ENCODE measurements at places on chromosomes 3 and 15.

DNA sequence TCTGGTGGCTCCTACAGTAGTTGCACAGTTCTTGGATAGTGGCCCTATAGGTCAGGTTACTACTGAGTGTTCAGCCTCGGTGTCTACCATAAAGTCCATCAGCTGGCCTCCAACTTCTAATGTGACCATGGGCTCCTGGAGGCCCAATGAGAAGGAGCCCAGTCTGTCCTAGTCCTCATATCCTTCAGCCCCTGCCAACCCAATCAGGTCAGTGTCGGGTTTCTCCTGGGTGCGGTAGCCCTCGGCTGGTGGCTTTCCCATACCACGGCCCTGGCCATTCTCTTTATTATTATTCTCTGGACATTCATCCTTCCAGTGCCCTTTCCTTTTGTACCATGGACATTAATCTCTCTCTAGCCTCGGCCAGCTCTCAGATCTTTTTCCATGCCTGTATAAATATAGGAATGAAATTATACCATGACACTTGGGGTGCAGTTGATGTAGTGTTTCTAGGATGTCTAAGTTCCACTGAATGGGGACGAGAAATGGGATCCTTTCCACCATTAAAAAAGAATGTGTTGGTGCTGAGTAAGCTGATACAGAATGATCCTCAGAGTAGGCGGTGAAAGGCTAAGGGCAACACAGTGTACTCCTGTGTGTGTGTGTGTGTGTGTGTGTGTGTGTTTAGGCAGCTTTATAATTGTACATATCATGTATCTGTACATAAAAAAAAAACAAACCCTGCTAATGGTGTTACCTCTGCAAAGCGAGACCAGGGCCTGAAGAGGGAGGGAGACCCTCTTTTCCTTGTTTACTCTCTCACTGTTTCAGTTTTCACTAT lies 19.3 kb upstream of the NOX5 start:
- DNase-seq = no peak

DNA sequence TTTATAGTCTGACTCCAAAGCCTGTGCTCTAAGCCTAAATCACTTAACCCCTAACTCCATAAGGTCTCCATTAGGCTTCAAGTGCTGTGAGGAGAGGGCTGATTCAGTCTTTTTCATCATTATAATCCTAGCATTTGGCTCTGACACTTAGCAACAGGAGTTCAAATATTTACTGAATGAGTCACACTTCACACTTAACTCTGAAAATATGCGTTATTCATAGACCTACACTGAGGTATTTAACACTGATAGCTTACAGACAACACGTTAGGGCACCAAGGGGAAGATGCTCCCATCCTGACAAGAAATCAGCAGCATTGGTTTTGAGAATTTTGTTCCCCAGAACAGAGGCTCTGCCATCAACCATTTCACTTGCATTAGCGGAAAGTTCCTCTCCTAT lies 53.5 kb downstream of the MSL2 start:
- DNase-seq = no peak

GRCh38 chr3:62923066-62923465 lies 47.9 kb upstream of the CADPS start:
- no peak for DNase-seq

GRCh38 chr3:195807681-195808121 lies 4.0 kb downstream of the MUC4 start:
- no peak for DNase-seq

DNA sequence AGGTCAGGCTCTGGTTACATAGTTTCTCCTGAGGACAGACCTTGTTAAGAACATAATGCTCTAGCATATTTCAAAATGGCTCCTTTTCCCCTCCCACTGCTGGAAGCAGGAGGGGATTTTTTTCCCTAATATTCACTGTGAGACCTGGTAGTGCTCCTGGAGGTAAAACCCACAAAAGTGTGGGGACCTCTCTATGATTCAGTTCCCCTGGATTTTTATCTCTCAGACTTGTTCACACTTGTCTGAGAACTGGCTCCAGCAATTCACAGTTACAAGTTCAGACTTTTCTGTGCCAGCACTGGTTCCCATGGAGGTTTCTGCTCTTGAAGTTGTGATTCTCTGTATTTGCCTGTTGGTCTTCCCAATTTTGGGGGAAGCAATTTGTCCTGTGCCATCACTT lies 36.3 kb upstream of the PCOLCE2 start:
- no peak for DNase-seq

DNA sequence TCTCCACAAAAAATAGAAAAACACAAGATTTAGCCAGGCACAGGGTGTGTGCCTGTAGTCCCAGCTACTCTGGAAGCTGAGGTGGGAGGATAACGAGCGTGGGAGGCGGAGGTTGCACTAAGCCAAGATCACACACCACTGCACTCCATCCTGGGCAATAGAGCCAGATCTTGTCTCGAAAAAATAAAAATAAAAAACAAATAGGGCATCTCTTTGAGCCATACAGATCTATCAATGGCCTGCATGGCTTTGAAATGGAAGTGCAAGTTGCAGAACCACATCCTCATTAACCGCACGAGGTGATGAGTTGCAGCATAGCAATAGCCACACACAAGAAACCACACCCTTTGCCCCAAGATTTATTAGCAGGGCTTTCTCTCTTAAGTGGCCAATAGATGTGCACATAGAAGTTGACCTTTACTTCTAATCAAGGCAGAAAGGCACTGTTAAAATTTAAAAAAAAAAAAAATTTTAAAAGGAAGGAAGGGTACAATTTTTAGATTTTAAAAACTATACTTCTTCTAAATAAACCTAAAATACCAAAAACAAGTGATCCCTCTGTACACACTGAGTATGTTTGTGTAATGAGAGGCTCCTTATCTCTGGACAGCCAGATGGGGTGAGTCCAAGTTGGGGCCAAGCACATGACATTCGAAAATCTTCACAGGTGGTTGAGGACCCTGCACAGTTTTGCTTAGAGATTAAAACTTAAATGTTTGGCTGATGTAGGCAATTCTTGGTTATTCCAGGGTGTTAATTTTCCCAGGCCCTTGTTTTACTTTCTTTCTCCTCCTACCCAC lies 53.4 kb downstream of the FILIP1L start:
- DNase-seq = no peak

- DNase-seq = no peak
Observed at GRCh38 chr3:69560818-69561217, 174.9 kb upstream of the FRMD4B start.

DNA sequence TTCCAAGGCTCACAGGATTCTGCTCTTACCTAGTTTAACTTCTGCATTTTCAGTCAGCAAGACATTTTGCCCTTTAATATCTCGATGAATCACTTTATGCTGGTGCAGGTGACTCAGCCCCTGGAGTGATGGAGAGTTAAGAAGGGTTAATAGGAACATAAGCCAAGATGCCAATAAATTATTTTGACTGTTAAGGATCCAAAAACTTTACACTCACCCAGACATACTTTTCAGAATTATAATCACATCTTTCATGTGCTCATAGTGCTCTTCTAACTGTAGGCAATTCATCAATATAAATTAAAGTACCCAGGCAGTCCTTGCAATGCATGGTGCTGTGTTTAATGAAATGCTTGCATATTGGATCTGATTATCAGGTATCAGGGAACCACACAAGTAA lies 164.1 kb upstream of the SLC2A2 start:
- DNase-seq = no peak

DNA sequence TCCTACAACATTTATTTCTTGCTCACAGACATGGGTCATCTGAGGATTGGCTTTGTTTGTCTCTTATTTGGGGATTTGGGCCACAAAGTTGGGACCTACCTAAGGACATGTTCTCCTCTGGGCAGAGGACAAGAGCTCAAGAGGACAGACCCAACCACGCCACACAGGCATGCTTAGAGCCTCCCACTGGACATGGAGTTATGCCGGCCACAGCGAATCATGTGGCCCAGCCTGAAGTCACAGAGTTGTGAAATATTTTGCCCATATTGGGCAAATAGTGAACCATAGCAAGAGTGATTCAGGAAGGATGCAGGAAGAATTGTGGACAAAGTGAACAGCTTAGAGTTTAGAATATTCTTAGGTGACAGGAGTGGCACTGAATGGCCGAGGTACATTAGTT lies 9.9 kb downstream of the TRAK1 start:
- DNase-seq = no peak
